ENCODE measurements at places on chromosomes 2 and 18. TPM values are rescaled to one million over a fixed set of nuclear protein-coding genes. Genes with fewer than 3 reads are reported as not detected.

DNA sequence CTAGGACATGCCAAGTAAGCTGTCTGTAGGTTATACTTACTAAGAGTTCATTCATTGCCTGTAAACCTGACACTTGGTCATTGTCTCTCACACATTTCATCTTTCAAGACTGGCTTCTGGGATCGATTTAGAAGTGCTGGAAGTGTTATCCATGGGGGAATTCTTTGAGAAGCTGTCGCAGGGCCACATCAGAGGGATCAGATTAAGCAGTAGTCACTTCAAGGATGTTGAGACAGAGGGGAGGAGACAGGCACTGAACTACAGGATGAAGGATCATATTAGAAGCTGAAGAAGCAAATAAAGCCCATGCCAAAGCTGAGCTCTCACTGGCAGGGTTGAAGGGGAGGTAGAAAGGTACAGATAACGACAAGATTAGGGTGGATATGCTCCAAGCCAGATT is 49.0 kb downstream of the CDK15 start:
- no peak for DNase-seq

DNA sequence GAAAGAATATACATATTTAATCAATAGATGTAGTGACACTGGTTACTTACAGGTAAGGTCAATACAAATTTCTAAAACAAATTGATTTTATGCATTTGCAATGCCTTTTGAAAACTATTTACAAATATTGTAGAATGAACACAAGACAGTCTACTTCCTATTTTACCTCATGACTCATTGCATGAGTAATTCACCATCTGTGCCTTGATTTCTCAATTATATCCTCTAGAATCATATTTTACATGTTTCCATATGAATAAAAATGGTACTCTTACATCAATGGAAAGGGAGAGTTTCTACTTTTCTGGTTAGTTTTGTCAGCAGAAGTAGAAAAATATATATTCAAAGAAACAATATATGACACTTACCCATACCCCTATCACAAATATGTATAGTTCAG is 203.8 kb upstream of the CDH7 start:
- DNase-seq: no peak

AMER3 gene
- total RNA-seq: not detected

DNA sequence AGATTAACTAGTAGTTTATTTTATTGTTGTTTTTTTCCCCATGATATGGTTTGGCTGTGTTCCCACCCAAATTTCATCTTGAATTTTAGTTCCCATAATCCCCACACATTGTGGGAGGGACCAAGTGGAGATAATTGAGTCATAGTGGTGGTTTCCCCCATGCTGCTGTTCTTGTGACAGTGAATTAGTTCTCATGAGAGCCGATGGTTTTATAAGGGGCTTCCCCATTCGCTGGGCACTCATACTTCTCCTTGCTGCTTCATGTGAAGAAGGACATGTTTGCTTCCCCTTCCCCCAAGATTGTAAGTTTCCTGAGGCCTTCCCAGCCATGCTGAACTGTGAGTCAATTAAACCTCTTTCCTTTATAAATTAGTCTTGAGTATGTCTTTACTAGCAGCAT is 36.5 kb downstream of the GALNT14 start:
- DNase-seq: no peak

DNA sequence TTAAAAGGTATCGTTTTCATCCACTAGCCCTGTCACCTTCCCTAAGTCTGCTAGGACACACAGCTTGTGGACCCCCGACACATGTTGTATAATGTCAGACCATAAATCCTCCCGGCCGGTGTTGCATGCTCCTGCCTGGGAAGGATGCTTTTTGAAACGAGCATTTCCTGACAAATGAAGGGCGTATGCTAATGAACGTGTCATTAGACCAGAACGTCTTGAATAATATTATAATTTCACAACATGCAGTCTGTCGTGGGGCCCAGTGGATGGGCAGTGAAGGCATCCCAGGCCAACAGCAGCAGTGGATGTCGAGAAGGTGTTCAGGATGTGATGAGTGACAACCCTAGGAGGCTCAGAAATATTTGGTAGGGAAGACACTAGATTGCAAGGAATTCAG is 7.5 kb downstream of the CHRNA1 start:
- DNase-seq: no peak

TUBB8B gene
- not detected for total RNA-seq

DNA sequence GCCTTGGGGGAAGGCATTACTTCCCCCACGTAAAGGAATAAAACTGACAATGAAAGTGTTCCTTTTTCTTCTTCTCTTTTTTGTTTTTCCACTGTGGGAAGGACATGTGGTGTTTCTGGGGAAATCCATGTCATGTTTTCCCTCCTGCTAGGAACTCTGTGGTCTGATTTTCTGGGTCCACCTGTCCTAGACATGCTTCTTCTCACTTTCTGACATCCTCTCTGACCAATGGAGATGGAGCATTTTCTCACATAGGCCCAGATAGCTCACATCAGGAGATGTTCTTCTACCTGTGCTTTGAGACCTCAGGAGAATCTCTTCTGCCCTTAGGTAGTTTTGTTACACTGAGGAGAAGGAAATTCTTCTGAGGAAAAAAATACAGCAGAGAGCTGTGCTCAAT is 252.0 kb upstream of the SIX3 start:
- no peak for DNase-seq

GRCh38 chr2:208978946-208979345 is 444.9 kb upstream of the MAP2 start:
- DNase-seq: no peak

CD8B gene
- total RNA-seq: 283 TPM

GRCh38 chr2:37585982-37586621 is 85.3 kb downstream of the CDC42EP3 start:
- peak; percentile 76 for DNase-seq

USP40 gene
- total RNA-seq: 13.1 TPM

STARD6 gene
- total RNA-seq: not detected

DNA sequence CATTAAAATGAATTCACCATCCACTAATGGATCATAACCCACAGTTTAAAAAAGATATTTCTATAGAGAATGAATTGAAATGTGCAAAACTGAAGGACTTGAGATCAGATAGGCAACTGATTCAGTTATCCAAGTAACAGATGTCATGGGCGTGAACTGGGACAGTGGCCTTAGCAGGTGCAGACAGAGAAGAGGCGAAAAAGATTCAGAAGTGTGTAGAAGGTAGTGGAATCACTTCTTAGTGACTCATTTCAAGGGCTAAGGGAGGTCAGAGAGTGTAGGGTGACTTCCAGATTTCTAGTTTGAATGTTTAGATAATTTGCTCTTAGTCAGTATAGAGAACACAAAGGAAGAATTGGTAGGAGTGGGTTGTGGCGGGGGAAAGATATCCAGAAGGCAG is 79.7 kb downstream of the EHBP1 start:
- no peak for DNase-seq

DNA sequence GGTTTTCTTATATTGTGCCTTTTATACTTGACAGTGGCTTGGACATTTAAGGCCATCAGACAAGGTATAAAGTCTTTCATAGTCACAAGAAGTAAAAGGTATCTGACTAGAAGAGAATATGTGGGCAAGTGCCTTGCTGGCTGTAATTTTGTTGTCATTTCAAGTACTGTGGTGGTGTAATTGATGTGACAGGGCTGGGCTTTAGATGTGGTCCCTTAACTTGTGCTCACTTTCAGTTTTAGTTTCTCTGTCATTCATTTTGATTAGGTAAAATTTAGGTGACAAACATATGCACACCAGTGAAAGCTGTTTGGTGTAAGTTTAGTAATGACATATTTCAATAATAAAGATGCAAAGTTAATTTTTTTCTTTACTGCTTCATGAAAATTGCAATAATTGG is 31.2 kb upstream of the TBR1 start:
- DNase-seq: no peak

THSD7B gene
- total RNA-seq: not detected

DNA sequence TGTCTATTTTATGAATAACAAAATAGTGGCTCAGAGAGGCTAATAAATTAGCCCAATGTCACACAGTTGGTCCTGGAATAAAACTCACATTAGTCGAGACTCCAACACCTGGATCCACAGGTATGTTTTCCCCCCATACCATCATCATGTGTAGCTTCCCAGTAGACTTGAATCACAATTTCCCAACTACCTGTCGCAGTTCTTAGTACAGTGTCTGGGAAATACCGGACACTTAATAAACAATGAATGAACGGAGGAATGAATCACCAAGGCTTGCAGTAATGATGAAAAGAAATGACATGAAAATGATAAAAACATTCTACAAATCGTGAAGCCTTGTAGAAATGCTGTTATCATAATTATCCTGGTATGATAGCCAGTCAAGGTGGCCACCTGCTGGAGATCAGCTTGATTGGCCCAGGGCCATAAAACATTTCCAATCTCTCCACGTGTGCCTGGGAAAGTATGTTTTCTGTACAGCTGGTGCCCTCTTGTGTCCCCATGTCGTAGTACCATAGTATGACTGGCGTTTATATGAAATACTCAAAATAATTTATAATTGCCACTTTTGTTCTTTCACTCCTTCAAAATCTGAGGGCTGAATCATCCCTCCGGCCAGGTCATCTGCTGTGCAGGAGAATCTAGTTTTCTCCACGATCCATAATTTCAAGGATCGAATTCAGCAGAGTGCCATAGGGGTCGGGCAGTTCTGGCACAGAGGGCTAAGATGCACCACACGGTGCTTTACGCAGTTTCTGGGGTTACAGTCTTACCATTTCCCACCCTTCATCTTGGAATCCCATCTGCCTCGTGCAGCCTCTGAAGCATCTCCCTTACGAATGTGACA is 95.4 kb downstream of the LAMA1 start:
- DNase-seq: no peak

BMP10 gene
- not detected for total RNA-seq

GRCh38 chr2:68363721-68364120 is 1.4 kb upstream of the PLEK start:
- DNase-seq: no peak

GALNT5 gene
- not detected for total RNA-seq

FAM161A gene
- total RNA-seq: 0.81 TPM

GRCh38 chr2:147467441-147467840 is 377.4 kb upstream of the ACVR2A start:
- DNase-seq: no peak

- DNase-seq: no peak
Measured at GRCh38 chr2:5985536-5986385, 293.6 kb downstream of the SOX11 start.

DSG3 gene
- total RNA-seq: not detected

- DNase-seq: no peak
Measured at GRCh38 chr2:205032093-205032551, 486.8 kb downstream of the PARD3B start.

FBXO36 gene
- 1.0 TPM for total RNA-seq

DNA sequence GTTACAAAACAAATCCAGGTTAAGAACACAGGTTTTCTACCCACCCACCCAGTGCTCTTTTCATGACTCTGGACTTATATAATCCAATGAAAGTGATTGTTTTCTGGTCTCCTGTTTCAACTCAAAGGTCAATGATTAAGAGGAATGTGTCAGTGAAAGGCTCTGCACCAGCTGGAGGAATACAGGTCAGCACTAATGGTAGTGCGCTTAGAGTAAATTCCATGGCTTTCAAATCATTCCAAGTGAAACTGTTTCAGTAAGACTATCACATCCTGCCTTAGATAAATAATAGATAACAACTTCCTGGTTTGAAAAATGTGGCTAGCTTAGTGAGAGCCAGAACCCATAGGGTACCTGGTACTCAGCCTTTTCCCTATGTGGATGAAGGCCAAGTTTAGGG is 47.8 kb downstream of the SLC9A4 start:
- no peak for DNase-seq

PLEKHH2 gene
- total RNA-seq: 1.5 TPM

IL36RN gene
- total RNA-seq: not detected

GRCh38 chr2:118801151-118801550 is 46.3 kb downstream of the EN1 start:
- DNase-seq: no peak

DNA sequence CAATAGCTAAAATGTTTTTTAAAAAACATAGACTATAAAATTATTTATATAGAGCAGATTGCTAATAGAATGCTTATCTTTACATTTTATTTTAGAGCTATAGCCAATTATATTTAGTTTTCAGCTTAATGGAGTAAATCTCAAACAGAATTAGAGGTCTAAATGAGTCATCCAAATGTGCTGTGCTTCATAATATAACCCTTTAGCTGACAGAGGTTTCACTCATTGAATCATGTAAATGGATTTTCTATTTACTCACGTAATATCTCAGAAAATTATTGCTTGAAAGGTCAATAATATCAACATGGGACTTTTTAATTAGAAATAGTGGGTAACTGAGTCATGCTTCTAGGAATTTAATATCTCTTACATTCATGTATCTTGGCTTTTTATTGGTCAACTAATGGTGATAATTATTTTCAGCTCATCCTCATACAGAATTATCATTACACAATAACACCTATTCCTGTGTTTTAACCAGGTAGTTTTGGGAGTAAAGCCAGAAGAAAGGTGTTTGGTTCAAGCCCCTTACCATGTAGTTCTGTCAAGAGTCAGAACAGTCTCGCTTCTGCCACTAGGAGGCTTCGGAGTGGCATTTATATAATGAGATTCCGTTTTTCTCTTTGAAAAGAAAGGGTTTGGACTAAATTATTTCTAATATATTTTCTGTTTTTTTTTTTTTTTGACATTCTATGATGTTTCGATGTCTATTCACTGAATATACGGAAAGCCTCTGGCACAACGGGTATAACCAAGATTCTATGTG is 217.6 kb downstream of the CDH7 start:
- no peak for DNase-seq

DNA sequence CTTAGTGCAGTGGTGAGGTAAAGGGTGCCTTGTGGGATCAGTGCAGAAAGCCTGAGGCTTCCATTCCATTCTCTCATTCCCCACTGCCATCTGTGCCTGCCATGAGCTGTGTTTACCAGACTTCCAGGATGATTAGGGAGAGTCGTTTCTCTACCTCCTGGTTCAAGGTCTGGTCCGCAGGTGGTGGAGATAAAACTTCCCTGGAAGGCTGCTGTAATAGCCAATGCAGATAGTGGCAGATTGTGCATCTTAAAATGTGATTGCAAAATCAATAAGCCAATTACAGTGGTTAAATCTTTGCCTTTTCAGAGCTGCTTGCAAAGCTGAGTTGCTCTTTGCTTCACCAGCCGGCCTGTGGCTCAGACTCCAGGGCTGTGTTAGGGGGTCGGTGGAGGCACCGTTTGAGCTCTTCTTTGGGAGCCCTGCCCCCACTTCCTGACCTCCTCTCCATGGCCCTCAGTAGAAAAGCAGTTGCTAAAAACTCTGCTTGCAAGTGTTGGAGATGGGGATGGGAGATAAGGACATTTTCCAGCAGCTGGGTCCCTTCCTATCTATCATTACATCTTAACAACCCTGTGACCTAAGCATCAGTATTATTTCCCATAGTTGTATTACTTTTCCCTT is 95.2 kb upstream of the HS6ST1 start:
- no peak for DNase-seq

DNA sequence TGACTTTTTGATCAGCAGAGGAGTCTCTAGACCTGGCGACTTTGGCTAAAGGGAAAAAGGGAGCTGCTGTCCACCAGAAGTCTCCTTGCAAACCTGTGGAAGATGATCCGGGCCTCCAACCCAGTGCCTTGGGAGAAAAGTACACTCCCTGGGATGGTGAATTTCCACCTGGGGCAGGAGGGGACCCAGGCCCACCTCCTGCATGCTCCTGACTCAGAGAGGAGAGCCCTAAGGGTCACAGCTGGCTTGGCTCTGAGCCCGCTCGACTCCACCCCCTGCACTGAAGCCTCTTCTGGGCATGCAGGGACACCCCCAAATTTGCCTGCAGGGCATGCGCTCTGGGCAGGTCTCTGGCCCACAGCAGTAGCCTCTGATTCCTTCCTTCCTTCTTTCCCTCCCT is 66.5 kb downstream of the PDCL3 start:
- no peak for DNase-seq

- DNase-seq: no peak
Measured at GRCh38 chr2:177174486-177174885, 38.1 kb upstream of the HNRNPA3 start.

EFEMP1 gene
- not detected for total RNA-seq

All from CD8-positive, alpha-beta T cell (primary cell).